CD4-positive, alpha-beta T cell treated with Interleukin-4 for 1 hour (primary cell): ENCODE measurements at places on chromosomes 1 and 21.

GRCh38 chr1:170729225-170730002 is 65.5 kb downstream of the PRRX1 start:
- DNase-seq, result no peak

DNA sequence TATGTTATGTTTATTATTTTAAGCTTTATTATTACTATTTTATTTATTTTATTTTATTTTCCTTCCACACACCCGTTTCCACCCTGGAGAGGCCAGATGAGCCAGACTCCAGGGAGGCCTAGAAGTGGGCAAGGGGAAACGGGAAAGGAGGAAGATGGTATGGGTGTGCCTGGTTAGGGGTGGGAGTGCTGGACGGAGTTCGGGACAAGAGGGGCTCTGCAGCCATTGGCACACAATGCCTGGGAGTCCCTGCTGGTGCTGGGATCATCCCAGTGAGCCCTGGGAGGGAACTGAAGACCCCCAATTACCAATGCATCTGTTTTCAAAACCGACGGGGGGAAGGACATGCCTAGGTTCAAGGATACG is 468 bp upstream of the MX1 start:
- DNase-seq, result no peak

GRCh38 chr1:41038110-41038509 is 16.6 kb upstream of the SLFNL1 start:
- DNase-seq, result no peak

DNA sequence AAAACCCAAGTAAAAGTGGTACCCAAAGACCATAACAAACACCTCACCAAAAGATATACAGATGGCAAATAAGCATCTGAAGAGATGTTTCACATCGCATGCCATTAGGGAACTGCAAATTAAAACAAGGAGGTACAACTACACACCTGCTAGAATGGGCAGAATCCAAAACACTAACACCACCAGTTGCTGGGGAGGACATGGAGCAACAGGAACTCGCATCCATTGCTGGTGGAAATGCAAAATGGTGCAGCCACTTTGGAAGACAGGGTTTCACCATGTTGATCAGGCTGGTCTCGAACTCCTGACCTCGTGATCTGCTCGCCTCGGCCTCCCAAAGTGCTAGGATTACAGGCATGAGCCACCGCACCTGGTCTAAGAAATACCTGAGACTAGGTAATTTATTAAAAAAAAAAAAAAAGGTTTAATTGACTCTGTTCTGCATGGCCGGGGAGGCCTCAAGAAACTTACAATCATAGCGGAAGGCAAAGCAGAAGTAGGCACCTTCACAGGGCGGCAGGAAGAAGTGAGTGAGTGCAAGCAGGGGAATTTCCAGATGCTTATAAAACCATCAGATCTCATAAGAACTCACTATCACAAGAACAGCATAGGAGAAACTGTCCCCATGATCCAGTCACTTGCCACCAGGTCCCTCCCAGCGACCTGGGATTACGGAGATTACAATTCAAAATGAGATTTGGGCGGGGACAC is 30.2 kb upstream of the PRSS38 start:
- DNase-seq, result no peak

- DNase-seq, result no peak
These were observed 57.8 kb upstream of the PGD start for GRCh38 chr1:10340930-10341590.

DNA sequence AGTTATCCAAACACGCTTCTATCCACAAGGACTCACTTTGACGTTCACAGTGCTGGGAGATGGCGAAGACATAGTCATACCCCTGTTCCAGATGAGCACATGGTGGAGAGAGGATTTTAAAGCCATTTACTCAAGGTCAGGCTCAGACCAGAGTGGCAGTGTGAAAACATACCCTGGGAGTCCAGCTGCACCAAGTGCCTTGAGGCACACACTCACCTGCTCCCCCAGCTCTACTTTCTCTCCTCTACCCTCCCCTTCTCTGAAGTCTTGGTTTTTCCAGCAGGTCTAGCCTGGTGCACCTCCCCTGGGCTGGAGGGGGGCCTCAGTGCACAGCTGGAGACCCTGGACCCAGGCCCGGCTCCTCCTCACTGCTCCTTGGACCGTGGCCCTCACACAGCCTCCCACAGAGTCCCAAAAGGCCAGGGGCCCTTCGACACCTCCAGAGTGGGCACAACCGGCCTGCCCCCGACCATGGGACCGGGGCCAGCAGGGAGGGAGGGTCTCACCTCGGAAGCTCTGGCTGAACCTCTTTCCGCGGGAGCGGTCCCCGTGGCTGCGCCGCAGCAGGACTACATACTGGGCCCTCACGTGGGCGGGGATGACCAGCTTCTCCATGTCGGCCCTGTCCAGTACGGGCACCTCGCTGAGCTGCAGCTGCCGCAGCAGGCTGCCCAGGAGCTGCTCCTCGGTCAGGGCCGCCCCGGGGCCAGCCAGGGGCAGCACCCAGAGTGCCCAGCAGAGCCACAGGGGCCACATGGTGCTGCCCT is 452 bp downstream of the LEFTY2 start:
- no peak for DNase-seq

DNA sequence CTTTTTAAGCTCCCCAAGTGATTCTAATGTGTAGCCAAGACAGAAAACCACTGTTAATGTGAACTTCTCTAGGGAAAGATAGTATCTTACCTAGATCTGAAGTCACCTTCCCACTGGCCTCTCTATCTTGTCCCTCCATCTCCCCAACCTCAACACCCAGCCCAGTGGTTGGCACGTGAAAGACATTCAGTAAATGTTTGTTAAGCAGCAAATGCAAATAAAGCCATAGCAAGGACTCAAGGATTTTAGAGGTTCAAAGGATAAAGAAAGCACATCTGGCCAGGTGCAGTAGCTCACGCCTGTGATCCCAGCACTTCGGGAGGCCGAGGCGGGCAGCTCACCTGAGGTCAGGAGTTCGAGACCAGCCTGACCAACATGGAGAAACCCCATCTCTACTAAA is 9.8 kb downstream of the CLCC1 start:
- DNase-seq, result no peak

DNA sequence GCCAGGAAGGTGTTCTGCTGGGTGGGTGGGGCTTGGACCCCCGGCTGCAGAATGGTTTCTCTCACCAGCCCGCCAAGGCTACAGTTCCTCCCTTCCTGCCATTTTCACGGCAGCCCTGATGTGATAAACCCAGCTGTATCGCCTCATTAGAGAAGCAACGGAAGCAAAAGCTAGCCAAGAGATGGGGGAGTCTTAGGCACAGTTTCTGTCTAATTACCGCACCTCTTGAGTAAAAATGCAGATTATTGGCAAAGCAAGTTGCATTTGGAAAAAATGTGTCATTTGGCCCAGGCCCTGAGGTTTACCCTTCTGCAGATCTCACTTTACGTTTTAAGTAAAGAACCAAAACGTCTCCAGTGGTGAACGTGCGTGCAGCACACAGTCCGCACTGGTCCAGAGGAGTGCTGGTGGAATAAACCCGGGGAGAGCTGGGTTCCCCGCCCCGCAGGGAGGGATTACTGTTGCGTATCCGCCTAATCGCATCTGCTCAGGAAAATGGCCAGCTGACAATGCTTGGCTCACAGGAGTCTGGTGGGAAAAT is 109.9 kb downstream of the GALNT2 start:
- no peak for DNase-seq
